ENCODE measurements at places on chromosomes 11 and 22.

GRCh38 chr11:613369-613968 is 2.3 kb downstream of the IRF7 start:
- DNase-seq: peak; percentile 54

DNA sequence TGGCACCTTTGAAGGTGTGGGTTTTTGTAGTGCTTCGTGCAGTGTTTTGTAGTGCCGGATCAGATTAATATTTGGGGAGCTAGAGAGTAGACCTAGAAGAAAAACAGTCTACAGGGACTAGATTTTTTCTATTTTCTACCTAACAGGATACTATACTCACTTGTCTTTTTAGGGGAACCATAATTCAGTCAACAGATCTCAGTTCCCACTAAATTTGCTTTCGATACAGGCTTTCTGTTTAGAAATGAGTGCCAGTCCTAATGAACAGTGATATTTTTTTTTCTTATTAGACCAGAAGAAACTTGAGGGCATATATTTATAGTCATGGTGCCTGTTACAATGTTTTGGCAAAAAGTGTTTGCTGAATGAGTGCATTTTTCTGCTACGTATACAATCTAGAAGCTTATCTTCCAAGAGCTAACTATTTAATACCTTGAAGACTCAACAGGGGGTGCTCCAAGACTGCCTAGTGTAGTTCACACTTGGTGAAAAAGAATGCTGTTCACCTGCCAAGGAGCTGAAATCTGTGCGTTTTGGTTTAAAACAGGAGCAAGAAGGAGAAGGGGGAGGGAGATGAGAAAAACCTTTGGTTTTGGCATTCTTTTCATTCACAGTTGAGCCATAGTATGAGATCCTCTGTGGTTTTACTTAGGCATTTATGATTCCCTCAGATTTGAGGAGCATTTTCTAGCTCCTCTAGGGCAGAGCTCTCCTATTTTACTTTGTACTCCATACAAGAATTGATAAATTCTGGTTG is 44.9 kb upstream of the VSTM5 start:
- DNase-seq: peak; percentile 35

DNA sequence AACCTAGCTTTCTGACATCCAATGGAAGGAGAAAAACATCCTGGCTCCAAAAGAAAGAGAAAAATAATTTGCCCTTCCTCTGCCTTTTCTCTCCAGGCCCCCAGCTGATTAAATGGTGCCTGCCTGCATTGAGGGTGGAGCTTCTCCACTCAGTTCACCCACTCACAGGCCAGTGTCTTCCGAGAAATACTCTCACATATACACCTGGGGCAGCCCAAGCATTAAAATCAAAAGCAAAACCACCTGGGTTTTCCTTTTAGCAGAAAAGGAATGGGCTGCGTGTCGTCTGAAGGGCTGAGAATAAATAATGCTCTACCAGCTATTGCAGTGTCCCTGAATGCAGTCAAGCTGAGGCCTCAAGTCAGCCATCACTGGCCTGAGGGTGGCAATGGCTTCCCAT is 1143.8 kb upstream of the TENM4 start:
- no peak for DNase-seq

DNA sequence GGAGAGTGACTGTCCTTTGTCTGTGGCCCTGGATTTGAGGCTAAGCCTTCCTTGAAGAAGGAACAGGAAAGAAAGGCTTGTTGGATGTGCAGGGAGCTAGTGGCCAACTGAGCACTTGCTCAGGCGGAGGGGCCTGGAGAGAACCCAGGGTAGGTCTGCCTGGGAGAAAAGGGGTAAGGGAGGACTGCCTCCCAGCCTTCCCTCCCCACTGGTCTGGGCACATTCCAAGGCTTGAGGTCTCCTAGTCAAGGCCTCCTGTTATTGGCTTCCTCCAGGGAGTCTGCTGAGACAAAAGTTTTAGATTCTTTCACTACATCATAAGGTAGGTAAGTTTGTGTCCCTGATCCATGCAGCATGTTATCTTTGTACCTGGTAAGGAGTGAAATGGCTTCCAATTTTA is 15.2 kb downstream of the KCNQ1OT1 start:
- no peak for DNase-seq

DNA sequence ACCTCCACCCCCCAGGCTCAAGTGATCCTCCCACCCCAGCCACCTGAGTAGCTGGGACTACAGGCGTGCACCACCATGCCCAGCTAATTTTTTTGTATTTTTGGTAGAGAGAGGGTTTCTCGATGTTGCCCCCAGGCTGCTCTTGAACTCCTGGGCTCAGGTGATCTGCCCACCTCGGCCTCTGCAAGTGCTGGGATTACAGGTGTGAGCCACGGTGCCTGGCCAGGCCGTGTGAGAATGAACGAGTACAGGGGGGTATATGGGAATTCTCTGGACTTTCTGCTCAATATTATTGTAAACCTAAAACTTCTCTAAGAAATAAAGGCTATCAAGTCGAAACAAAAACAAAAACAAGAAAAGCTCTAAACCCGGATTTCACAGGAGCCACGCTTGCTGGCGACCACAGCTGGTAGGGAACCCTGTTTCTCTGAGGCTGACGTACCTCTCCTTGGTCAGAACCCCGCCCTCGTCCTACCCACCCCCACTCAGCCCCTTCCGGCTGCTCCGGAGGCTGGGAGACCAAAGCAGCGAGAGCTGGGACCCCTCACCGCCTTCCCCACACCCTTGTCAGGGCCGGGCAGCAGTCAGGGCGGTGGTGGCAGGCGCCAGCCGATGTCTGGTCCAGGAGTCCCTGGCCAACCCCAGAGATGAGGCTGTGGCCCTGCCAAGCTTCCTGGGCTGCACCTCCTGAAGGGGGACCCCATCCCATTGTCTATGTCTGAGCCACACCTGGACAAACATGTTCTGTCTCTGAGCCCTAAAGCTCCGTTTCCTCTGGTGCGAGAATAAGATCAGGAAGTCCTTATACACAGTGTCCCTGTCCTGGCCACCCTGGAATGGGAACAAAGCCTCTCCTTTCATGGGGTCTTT is 52.1 kb downstream of the LINC01488 start:
- DNase-seq: no peak

GRCh38 chr11:27722117-27722952 is 22.1 kb upstream of the BDNF start:
- peak; percentile 27 for DNase-seq

GRCh38 chr11:1401656-1402221 is 12.0 kb downstream of the BRSK2 start:
- DNase-seq: peak; percentile 28

- peak; percentile 69 for DNase-seq
Observed at GRCh38 chr11:44564166-44564565, 1.3 kb upstream of the CD82 start.

- DNase-seq: no peak
Observed at GRCh38 chr22:23775779-23776375, 3.2 kb downstream of the MMP11 start.

- DNase-seq: no peak
Observed at GRCh38 chr22:25900880-25901279, 158.9 kb downstream of the MYO18B start.

DNA sequence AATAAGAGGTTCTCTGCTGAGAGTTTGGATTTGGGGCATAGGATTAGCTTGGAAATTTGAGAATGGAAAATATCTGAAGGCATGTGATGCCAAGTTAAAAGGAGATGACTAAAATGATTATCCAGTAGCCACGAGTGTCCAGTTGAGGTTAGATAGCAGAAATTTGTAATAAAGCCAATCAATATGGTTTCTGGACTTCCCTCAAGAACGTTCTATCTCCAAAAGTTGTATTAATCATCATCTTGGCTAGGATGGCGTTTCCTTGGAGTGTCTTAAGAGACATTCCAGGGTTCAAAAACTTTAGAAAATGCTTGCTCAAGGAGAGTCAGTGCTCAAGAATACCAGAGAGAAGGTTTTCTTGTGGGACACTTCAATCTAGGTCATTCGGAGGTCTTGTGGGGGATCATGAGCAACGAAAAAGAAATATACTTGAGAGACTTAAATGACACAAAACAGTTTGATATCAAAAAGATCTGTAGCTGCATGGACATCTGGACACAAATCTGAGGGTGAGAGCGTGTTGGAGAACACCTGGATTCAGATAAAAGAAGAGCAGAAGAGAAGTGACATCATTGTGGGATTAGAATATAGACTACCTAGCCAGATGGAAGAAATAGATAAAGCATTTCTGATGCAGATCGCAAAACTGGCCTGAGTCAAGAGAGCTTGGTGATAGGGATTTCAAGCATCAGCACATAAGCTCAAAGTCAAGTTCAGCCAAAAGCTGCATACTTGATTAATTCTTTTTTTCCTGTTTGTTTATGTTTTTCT is 97.7 kb downstream of the ARFGAP2 start:
- no peak for DNase-seq

- DNase-seq: no peak
Observed at GRCh38 chr11:114610984-114611944, 15.7 kb upstream of the NXPE4 start.

- DNase-seq: peak; percentile 19
Observed at GRCh38 chr22:18000441-18001039, 23.8 kb downstream of the MICAL3 start.

GRCh38 chr11:77287136-77287535 is 14.3 kb downstream of the GDPD4 start:
- DNase-seq: no peak

GRCh38 chr22:31275018-31275417 is 17.3 kb downstream of the PIK3IP1 start:
- no peak for DNase-seq

DNA sequence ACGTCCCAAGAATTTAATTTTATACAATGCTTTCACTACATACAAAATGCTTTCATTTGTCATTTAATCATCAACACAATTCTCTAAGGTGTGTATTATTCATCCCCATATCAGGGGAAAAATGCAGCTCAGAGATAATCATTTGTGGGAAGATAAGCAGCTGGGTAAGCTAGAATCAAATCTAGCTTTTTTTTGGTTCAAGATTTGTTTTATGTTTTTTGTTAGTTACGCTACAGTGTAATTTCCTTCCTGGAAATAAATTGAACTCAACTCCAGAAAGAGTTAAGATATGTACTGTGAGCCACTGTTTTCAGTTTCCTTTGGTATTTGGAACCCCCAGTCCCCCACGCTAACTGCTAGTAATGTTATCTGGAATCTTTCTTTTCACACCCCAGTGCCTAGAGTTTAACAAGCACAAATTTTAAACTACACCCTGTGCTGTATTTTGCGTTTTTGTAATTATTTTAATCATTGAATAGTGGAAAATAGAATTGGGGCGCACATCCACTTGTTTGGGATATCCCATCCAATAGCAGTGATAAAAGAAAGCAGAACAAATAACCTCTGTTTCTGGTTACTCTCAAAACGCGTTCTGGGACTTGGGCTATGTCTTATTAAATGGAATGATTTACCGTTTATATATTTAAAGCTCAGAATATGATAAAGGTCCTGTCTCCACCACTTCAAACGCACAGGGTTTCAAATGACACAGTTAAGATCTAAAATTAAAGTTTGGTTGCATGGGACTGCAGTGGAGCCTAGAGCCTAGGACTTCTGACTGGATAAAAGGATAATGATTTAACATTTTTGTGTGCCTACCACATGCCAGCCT is 2.1 kb upstream of the HSPA8 start:
- DNase-seq: no peak

DNA sequence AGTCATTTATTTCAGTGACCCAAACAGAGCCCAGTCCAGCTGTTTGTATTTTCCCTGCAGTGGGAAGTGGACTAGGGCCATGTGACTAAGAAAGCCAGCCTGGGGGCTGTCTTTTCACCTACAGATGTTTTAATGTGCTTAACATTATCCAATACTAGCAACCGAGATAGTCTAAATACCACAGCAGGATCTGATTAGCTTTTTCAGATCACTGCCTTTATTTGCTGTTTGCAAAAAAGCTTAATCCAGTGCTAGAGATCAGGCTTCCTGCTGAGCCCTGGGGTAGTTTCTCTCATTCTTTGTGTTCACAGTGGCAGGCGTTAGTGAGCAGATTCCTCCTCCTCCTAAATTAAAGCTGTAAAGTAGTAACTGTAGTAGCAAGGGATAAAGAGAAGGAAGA is 35.0 kb downstream of the ZC3H12C start:
- peak; percentile 36 for DNase-seq

DNA sequence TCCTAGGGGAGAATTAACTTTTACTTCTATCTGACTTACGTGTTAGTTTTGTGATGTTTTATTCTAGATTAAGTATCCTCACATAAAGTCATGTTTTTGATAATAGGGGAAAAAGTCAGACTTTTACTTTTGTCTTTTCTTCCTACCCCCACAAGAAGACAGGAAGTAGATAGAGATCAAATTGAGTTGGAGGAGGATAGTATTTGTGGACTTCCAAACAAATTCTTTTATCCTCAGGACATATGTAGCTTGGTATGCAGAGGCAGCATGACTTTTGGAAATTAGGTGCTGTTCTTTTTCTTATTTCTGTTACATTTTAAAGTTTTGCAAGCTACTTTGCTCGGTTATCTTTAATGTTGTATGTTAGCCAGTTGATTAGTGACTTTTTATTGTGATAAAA is 61.4 kb downstream of the MTMR3 start:
- no peak for DNase-seq

DNA sequence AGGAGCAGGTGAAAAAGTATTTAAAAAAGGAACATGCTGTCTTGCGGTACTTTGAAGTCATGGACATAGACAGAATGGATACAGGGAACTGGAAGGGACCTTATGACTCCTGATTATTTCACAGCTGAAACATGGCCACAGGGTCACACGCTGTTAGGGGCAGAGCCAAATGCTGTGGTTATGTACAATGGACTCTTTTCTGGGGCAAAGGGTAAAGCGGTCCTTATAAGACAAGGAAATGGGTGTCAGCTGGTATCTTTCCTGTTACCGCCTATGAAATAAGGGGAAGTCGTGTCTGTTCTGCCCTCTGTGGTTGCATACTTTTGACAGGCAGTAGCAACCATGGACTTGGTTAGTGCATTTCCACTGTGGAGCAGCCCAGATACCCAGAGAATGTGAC is 12.8 kb upstream of the ST14 start:
- no peak for DNase-seq

Measured in NCI-H2081 (cell line).